ENCODE measurements at places on chromosomes 1 and 21.

DNA sequence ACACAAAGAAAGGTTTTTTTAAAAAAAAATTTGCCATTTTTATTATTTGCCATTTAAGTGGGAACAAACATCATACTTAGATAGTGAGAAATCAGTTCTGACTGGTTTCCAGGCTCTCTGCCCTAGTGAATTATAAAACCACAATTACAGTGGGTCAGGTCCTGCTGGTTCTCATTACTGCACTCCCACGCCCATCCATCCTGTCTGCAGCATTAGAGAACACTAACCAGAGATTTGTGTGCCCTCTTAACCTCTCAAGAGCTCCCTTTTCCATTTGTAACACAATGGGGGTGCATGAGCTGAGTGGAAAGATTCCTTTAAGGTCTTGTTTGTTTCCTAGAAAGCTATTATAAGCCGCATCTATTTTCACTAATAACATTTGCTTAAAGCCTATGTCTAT is 489.3 kb downstream of the AMY1C start:
- DNase-seq, result no peak

DNA sequence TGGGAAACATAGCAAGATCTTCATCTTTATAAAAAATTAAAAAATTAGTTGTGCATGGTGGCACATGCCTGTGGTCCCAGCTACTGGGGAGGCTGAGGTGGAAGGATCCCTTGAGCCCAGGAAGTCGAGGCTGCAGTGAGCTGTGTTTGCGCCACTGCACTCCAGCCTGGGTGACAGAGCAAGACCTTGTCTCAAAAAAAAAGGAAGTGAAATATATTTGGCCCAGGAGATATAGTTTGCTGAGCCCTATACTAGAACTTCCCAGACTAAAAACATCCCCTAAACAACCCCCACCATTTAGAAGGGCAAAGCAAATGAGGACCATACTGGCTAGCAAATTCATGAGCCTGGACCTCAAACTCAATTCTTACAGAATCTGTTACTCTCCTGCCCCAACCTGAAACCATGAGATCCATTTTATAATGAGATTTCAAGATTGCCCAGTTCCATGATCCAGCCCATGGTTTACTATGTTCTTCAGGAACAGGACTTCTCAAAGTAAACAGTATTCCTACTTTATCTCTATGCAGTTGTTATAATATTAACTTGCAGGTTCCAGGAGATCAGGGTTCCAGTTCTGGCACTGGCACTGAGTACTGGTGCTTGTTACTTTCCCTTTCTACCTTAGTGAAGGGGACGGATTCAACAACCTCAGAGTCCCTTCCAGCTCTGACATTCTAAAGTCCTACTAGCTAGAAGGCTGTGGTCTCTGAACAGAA is 48.9 kb upstream of the TADA1 start:
- DNase-seq, result no peak

DNA sequence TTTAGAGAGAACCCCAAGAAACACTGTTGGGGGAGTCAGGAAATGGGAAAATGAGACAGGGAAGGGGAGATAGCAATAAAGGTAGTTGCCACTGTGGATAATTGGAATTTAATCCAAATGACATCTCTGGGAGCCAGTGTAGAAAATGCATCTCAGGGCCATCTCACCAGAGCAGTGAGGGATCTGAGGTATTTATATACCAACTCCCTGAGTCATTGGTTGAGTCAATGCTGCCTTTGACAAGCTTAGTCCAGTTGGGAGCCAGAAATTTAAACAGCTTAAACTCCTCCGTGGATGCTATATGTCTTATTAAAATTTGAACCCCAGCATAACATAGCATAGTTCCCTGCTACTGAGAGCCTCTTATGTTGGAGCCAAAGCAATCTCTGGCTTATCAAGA is 140.3 kb downstream of the SLC30A10 start:
- DNase-seq, result no peak

DNA sequence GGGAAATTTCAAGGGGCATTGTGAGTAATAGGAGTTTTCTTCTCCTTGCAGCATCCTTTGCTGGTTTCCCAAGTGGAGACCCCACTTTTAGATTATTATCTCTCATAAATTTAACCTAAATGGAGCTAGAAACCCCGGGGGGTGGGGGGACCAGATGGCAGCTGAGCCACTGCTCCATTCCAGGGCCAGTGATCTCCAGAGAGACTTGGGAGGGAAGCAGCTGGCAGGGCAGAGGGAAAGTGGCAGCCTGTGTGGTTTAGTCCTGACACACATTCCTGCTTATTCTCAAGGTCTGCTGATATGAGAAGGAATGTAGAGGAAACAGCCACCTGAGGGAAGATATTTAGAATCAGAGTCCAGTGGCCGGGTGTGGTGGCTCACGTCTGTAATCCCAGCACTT is 16.3 kb downstream of the PCP4L1 start:
- DNase-seq, result no peak

GRCh38 chr1:246492611-246493245 is 14.4 kb downstream of the SMYD3 start:
- no peak for DNase-seq

GRCh38 chr1:185568155-185569123 is 165.8 kb upstream of the HMCN1 start:
- DNase-seq, result no peak

Data from RWPE2 (cell line).